HTR-8/SVneo (cell line): ENCODE measurements at places on chromosomes 5 and 9.

- no peak for DNase-seq
These were observed 81.4 kb downstream of the C9orf152 start for GRCh38 chr9:110126499-110126941.

DNA sequence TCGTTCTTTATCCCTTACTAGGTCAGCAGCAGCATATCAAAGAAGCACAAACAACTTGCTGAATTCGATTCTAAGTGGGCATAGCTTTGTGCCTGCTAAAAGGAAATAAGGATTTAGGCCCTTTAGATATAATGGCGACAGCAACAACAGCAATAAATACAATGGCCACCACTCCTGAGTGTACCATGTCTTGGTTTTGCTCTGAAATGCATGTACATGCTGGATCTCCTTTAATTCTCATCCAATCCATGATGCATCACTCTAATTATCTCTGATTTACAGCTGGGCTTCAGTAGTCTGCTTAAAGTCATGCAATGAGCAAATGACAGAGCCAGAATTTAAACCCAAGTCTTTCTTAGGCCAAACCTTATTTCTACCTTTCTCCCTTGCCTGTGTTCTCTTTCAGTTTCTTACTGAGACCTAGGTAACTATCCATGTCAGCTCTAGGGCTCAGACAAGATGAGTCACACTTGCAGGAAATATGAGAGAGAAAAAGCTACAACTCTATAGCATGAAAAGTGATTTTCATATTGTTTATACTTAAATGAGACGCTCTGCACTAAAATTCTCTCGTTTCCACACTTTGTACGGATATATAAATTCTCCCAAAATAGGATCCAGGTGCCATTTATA is 111.8 kb downstream of the HMHB1 start:
- peak; percentile 45 for DNase-seq

- no peak for DNase-seq
These were observed 61.1 kb downstream of the OXCT1 start for GRCh38 chr5:41809128-41809527.

- peak; percentile 60 for DNase-seq
These were observed 27.6 kb upstream of the SMIM23 start for GRCh38 chr5:171757853-171758535.

GRCh38 chr9:84736081-84736480 is 66.6 kb downstream of the NTRK2 start:
- no peak for DNase-seq

DNA sequence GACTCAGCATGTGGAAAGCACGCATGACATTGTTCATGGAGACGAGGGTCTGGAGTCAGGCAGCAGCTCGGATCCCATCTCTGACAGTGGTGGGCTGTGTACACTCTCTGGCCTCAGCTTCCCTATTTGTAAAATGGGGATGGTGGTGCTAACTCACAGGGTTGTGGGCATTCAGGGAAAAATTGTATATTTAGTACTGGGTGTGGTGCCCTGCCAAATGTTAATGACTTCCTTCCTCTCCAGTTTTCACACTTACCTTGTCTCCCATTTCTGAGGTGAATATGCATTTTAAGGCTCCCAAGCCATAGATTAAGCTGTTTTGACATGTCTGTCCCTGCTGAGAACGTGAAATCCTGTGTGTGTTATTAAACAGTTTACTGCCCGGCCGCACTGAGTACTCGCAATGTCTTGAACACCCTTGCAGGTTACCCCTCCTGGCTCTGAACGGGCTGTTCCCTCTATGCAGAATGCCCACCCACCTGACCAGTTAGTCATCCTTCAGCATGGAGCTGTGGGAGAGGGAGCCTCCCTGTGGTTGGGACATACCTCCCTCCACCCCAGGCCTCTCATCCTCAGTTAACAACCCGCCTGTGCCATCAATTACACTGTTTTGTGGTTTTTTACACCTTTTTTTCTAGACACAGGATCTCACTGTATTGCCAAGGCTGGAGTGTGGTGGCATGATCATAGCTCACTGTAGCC is 25.8 kb downstream of the TJP2 start:
- DNase-seq, result peak; percentile 29

DNA sequence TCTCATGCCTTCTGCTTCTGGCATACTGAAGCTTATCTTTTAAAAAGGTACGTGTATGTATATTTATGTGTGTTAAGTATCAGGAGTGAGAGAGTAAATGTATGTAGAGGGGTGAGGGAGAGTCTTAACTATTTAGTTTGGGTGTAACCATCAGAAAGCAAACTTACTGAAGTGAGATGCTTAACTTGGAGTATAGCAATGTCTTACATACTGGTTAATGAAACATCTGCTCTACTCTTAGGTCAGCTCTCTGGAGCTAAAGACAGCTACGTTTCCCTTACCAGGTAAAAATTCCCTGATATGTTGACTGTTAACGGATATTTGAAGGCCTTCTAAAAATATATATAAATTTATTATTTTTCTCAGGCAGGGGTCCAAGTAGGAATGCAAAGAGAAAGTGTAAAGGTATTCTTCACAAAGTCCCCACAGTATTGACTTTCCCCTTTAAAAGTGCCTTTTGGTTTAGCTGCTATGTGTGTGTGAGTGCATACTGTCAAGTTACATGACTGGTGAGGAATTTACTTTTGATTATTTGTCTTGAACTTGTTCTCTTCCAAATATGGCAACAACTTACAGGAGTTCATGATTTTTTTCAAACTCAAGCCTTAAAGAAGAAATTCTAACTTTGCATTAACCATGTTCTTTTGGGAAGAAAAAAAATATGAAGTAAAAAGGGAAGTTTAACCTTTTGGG is 12.3 kb upstream of the C5orf24 start:
- no peak for DNase-seq

- no peak for DNase-seq
These were observed 182.6 kb upstream of the GNA14 start for GRCh38 chr9:77830618-77831285.

GRCh38 chr5:119031011-119031886 is 39.6 kb upstream of the DMXL1 start:
- no peak for DNase-seq
